ENCODE measurements at places on chromosomes 1 and 21.
A peak's percentile ranks its signal among the peaks of the same experiment; 100 is the strongest.

DNA sequence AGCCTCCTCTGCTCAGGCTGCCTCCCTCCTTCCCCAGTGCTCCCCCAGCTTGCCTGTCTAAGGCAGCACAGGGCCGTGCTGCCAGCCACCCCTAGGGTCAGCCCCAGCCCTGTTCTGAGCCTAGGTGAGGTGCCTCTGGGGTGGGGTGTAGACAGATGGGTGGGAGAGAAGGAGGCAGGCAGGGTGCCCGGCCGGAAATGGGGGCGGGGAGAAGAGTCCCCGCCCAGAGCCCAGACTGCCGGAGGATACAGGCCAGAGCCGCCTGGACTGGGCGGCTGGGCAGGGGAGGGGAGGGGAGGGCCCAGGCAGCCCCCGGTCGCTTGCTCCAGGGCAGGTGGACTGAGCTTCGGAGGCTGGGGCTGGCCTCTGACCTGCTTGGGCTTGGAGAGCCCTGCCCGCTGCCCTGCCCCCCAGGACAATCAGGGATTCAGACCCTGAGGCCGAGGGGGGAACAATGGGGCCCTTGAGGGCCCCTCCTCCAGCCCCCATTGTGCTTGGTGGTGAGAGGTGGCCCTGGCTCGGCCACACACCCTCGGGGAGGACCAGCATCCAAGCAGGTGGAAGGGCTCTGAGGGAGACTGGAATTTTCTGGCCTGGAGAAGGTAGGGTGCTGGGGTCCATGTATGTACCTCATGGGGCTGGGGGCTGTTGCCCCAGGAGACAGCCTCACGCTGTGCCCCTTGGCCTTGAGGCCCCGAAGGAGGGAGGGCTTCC is at the start of gene GJC2:
GJC2 (plus strand) TSS at position 525 of the 714 bp plus-strand sequence. CDS start 7,829 bp downstream, outside the sequence.
- DNase-seq: peak; percentile 84

GRCh38 chr1:157574836-157575235 is 22.5 kb upstream of the FCRL5 start:
- no peak for DNase-seq

DNA sequence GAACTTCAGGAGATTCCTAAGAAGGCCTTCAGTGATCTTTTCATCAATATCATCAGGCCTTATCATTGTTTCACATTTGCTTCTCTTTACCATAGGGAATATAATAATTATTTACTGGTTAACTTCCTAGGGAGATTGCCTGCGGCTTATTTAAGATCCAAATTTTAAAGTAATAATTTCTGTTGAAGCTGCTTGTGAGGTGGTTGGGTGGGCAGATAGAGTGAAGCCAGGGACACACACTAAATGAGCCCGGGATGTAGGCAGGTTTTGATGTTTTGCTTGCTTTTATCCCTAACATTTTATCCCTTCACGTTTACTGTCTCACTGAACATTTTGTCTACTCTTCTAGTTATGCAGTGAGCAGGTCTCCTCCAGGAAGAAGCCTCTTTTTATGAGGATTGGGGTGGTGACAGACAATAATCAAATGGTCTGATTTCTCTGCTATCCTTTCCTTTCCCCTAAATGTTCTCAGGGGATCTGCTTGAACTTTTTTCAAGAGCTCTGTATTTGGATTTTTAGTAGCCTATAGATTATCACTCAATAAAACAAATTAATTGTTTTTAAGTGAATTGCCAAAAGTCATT is 164.7 kb downstream of the RUNX1 start:
- DNase-seq: no peak

- DNase-seq: no peak
Measured at GRCh38 chr1:93864175-93864574, 14.8 kb downstream of the DNTTIP2 start.

DNA sequence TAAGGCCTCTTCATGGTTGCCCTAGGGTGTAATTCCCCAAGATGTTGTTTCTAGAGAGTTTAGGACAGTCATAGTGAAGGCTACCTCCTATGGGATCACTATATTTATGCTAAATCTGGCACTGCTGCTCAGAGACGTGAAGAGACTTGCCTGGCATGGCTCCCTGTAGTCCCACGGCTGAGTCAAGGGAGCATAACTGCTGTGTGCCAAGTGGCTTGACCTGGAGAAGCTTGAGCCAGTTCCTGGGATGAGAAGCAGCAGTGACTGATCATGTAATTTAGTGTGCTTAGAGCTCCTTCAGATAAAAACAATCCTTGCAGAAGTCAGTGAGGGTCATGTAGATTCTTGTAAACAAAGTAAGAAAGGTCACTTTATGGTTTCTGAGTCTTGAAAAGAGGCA is 68.9 kb upstream of the TSPAN2 start:
- no peak for DNase-seq

DNA sequence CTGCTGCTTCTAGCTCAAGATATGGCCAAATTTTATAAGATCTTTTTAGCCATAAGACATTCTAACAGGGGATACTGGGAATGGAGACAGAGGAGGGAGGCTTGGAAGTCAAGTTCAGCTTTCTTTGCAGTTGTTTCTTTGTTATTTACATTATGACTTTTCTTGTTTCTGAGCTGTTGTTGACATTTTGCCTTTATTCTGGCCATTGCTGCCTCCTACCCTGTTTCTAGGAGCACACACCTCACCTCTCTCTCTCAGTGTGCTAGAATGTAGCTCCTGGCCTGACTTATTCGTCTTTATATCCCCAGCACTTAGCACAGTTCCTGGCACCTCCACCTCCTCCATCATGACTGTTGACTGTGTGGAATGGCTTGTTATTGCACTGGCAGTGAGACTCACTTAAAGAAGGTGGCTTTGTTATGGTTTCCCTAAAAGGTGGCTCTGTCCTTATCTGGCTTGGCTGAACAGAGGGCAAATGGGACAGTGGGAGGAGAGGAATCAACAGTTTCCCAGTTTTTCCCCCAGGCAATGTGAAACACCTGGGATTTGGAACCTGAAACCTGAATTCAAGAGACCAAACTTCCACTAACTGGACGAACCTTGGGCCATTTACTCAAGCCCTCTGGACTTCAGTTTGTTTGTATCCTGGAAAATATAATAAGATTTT is 76.1 kb upstream of the PPP2R5A start:
- no peak for DNase-seq

- no peak for DNase-seq
Measured at GRCh38 chr1:38173157-38173831, 126.7 kb upstream of the POU3F1 start.

DNA sequence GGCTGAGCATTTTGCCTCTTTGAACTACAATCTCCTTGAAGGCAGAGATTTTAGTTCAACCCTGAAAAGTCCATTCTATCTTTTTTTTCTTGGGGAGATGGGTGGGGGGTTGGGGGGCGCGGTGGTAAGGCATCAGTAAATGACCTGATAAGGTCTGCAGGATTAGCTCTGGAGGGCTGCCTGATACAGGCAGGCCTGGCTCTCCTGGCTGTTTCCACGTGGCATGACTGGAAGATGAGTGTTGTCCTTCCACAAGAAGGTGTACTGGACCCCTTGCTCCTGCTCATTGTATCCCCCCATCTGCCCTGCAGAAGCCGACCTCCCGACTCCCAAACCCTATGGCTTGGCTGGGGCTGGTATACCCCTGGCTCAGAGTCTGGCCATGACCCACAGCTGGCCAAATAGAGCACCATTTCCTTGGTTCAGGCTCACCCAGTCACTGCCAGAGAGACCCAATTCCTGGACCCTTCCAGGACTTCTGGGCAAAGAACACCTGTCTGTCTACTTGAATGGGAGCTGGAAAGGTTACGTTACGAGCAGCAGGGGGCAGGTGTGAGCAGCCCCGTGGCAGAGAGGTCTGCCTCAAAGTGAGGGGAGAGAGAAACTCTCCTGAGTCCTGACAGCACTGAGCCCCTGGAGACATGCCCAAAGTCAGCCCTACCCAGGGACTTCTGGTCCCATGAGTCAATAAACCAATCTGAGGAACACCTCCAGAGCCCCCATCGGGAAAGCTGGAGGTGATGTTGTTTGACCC is 17.0 kb downstream of the DHRS3 start:
- DNase-seq: no peak

GRCh38 chr1:47431534-47431933 is 6.3 kb upstream of the FOXD2 start:
- DNase-seq: no peak

- DNase-seq: no peak
Measured at GRCh38 chr1:116018007-116018406, 41.7 kb downstream of the SLC22A15 start.

GRCh38 chr1:165911609-165912281 is 84.3 kb downstream of the UCK2 start:
- no peak for DNase-seq

- no peak for DNase-seq
Measured at GRCh38 chr1:224781800-224782199, 147.7 kb upstream of the DNAH14 start.

GRCh38 chr1:6059866-6060265 is 14.2 kb downstream of the KCNAB2 start:
- DNase-seq: no peak

- DNase-seq: no peak
Measured at GRCh38 chr1:173914366-173914871, 2.7 kb downstream of the SERPINC1 start.

GRCh38 chr1:231393668-231394067 is 28.4 kb downstream of the EGLN1 start:
- no peak for DNase-seq

Measured in globus pallidus (tissue), 1 donor.